ENCODE measurements at places on chromosomes 7 and 10.

DNA sequence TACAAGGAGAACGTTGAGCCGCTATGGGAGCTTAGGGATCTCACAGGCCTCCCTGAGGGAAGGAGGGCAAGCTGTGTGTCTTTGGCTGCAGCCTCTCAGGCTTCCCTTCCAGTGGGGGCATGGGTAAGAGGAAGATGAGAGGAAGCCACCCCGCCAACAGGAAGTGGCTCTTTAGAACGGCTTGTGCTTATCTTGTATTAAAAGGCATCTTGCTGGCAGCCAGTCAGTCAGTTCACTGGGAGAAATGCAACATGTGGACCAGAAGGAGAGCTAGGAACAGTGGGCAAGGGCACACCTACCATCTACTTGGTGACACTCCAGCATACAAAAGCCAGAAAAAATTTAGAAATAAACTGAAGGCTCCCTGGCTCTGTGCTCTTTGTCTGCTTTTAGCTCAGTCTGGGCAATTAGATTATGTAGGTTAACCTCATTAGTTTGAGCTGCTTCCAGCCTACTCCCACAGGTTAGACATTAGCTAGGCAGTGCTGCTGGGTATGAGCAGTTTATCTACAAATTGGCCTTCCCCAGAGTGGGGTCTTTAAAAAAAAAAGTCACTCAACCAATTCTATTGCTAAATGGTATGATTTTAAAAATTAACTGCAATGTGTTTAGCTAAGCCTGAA is 595.9 kb downstream of the KCNMA1 start:
- DNase-seq: no peak

DNA sequence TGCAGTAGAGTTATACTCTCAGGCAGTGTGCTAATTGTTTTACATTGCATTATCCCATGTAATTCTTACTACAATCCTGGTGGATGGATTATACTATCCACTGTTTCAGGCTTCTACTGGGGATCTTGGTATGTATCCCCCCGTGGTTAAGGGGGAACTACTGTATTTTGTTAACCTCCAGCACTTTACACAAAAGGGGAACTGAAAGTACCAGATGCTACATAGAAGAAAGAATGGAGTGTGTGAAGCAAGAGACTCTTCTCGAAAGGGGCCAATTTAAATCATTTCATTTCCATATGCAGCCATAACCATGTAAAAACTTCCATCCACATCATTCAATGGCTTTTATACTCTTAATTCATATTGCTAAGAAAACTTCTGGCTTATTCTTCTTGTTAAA is 69.4 kb downstream of the C1GALT1 start:
- DNase-seq: no peak

DNA sequence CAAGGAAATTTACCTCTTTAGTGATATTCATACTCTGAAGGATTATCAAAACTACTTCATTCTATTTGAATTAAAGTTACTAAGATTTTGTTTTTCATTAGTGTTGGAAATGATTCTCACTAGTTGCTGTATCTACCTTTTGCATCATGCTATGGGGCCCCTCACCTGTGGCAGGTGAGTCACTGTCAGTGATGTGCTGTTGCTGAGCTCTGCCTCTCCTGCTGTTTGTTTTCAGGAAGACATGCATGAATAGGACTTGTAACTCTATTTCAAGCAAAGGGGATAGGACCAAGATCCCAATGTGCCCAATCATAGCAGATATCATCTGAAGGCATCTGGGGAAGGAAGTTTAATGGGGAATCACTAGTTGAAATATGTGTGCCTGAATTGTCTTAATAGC is 57.4 kb upstream of the AGR3 start:
- no peak for DNase-seq

DNA sequence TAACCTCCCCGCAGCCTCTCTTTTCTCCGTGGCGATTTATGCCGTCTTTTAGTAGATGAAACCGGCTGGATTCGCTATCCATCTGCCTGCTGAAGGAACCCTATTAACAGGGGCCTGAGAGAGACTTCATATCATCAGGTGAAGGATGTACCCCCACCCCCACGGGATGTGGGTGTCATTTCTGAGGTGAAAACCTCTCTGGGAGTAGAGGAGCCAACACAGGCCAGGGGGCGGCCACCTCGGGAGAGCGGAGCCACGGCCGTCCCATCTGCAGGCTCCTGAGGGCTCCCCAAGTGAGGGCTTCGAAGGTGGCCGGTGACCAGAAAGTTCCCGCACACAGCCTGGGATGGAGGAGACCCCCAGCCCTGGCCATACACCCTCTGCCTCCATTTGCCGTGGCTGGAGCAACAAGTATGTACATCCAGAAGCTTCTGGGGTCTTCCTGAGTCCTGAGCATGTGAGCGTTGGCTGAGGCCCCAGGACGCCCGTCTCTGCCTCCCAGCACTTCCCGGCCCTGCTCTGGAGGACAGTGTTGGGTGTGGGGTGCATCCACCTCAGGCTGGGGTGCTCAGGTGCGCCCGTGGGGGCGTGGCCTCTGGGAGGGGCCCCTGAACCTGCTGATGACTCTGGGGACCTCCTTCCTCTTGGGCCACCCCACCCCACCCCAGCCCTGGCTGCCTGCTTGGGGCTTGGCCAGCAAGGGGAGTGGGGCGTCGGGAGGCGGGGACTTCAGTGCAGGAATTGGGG is 84.7 kb downstream of the NKX6-2 start:
- DNase-seq: no peak

GRCh38 chr10:48551861-48552591 is 52.8 kb downstream of the ARHGAP22 start:
- DNase-seq: peak; percentile 78

- no peak for DNase-seq
Observed at GRCh38 chr7:99127636-99128035, 16.3 kb downstream of the SMURF1 start.

- no peak for DNase-seq
Observed at GRCh38 chr10:31947144-31947926, 18.7 kb upstream of the ARHGAP12 start.

DNA sequence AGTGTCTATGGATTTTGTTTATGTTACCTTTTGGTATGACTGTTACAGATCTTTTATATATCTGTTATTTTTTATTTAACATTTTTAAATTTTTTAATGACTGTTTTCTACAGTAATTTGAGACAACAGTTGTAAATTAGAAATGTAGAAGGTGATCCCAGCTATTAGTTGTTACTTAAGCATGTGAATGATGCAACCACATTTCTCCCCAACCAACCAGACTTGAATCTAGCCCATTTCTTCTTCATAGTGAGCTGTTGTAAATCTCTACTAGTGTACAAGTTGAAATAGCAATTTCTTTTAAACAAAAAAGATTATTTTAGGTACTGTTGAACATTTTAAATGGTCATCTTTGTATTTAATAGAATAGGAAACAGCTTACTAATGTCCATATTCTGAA is 18.0 kb downstream of the TMEM106B start:
- no peak for DNase-seq

GRCh38 chr7:130662426-130662825 is 6.1 kb downstream of the COPG2 start:
- DNase-seq: no peak

Measured in right cardiac atrium (tissue), 5 donors.